Suppressor macrophage treated with lipopolysaccharide for 4 hours (primary cell): ENCODE measurements at places on chromosomes 6 and 20.

DNA sequence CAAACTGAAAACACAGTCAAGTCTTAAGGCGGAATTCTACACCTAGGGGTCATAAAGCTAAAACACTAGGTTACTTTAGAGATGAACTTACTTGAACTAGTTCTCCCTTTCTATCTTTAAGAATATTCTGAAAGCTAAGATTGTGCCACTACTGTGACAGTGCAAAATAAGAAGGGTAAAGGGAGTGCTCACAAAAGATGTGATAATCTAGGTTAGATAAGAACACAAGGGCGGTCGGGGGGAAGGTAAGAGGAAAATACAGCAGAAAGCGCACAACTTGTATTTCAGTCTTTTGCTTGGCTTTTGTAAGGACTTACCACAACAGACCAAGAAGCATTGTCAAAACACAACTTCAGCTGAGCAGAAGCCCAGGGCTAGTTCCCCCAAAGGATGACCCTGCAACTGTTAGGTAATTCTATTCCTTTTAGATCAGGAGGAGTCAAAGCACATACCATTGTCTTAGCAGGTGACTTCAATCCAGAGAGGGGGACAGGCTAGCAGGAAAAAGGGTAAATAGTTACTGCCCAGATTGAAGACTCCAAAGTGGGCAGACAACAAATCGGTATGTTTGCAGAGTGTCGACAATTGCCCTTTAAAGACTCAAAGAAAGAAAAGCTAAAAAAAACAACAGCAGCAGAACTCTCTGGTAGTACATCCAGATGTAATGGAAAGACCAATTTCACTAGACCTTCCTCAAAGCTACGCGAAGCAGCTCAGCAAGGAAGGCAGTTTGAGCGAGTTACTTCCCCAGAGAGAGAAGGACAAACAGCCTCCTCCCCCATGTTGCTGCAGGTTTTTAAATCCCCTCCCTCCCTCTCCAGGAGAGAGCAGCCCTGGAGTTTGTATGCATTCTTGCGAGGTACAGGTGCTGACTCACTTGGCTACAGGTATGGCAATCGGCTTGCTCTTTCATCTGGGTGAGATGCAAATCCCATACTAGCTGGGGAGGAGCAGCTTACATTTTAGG lies 59.0 kb downstream of the RIPOR2 start:
- DNase-seq: no peak

GRCh38 chr6:95723638-95724037 lies 146.3 kb downstream of the MANEA start:
- no peak for DNase-seq

- no peak for DNase-seq
These were observed 82.8 kb downstream of the MBOAT1 start for GRCh38 chr6:20129290-20130088.

GRCh38 chr6:129647044-129647443 lies 62.9 kb downstream of the ARHGAP18 start:
- no peak for DNase-seq

- DNase-seq: no peak
These were observed 241.6 kb upstream of the BTBD3 start for GRCh38 chr20:11675920-11676629.

GRCh38 chr6:63683071-63683603 lies 47.5 kb downstream of the PHF3 start:
- peak; percentile 59 for DNase-seq

GRCh38 chr20:9739991-9740390 lies 98.9 kb downstream of the PAK5 start:
- no peak for DNase-seq

DNA sequence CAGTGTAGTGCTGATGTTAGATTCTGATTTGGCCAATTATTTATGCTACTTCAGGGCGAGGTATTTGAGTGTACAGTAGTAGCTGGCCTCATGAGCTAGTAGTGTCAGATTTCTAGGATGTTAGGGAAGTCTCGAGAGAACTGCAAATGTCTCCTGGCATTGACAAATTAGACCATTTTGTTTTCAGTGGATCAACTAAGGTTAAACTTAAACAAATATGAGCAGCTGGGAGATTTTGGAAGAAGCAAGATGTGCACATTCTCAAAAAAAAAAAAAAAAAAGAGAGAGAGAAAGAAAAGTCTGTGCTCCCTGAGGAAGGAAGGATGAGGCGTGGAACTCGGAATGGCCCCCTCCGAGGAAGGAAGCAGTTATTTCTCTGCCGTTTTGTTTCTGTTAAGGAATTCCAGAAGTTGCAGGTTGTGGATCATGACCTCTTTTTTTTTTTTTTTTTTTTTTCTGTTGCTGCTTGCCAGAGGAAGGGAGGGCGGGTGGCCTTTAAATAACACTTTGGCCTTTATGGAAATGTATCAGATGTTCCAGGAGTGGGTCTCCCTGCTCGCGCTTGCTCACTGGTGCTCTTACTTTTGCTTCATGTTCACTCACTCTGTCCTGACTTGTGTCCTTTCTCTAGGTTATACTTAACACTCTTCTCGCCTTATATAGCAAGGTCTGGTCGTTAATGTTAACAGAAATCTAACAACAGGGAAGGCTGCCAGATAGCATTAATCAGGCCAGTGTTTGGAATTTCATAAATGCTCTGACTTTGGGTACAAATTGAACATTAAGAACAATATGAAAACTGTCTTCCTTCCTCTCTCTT lies 124.4 kb downstream of the TCP11 start:
- DNase-seq: no peak

- DNase-seq: peak; percentile 77
These were observed 106.8 kb upstream of the MARCKS start for GRCh38 chr6:113750151-113750855.

DNA sequence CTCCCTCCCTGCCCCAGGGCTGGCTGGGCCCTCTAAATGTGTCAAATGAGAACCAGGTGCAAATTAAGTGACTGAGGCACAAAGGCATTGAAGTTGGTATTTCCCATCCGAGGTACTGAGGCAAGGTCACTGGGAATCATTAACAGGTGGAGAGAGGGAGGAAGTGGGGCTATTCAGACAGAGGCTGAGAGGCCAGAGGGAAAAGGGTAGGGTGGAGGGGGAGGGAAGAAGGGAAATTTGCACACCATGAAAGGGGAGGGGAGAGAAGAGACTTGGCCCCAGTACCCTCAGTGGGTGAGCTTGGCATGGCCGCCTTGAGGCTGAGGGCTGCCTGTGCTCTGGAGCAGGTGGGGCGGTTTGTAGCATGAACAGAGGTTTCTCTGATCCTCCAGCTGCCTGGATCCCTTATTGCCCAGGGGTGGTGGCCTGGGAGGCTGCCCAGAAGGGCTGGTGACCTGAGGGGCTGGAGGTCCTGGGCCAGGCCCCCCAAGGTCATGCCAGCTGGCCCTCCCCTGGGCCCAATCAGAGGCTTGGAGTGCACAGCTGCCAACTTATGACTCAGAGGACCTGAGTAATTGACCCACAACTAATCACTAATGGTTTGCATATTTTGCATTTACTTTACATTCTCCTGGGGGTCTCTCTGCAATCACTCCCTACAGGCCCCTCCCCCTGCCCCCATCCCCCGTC lies 40.3 kb upstream of the ZFAND3 start:
- no peak for DNase-seq

DNA sequence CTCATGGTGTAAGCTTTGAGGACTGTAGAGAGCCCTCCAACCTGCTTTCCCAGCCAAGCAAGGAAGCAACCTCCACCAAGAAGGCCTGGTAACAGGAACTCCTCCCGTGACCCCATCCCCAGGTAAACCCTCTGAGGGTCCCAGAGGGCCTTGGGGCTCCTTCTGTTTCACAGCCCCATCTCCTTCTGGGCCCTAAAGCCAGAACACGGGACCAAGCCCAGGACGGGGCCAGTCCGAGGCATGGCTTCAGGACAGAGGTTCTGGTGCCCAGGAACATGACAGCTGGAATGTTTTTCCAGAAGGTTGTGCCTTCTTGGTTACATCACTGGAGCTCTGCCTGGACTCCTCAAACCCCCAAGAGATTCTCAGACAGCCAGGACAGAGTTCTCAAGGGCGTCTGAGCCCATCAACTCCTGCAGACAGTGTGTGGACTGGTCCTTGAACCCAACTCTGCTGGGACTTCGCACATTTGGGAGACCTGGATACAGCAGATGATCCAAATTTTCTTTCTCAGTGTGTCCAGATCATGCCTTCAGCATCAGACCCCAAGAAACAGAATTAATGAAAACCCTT lies 43.1 kb downstream of the RRBP1 start:
- DNase-seq: no peak

- no peak for DNase-seq
These were observed 53.5 kb upstream of the PTPN1 start for GRCh38 chr20:50456452-50457324.

DNA sequence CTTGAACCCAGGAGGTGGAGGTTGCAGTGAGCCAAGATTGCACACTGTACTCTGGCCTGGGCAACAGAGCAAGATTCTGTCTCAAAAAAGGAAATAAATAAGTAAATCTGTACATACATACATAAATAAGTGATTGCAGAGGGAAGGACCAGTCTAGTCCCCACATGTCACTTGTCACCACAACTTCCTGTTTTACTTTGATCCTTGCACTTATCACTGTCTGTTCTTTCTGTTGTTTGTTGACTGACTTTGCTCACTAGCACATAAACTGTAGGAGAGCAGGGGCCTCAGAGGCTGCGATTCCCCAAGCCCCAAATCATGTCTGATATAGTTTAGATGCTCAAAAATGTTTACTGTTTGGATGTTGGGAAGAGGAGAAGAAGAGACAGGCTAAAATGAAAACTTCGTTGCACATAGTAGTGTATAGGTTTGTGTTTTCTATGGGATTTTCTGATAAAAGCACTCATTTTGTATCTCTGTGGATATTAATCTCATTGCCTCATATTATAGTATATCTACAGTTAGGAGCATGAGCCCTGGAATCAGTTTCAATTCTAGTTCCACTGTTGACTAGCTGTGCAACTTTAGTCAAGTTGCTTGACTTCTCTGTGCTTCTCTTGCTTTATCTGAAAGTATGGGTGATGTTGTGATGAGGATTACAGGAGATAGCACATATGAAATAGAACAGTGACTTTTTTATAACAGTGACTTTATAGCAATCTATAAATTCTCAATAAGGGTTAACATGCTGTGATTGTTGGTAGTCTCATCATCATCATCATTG lies 165.0 kb downstream of the TBC1D7 start:
- DNase-seq: peak; percentile 26

DNA sequence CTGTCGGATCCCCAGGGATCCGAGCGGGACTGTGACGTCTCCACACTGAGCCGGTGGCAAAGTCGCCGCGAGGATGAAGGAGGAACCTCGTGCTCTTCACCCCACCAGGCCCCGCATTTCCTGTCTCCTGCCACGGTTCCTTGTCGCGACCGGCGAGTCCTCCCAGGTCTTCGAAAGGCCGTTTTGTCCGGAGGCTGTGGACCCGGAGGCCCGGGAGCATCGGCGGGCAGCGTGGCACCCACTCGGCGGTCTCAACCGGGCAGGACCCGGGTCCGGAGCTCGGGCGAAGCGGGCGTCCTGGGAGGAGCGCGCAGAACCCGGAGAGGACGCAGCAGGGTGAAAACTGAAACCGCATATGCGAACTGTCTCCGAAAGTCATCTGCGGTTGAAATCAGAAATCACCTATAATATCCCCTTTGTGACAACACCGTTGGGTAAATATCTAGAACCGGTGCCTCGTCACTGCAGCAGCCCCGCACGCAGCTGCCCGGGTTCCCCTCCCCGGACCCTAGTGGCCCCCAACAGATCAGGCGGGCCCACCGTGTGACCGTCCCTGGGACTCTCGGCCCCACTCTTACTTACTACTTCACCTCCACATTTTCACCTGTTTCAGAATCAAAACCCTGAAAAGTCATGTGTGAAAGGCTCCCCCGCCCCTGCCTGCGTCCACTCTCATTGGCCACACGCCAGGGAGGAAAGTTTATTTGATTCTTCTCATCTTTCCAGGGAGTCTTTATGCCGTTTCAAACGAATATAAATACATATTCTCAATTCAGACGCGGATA lies 3.1 kb upstream of the ULBP2 start:
- DNase-seq: peak; percentile 30

GRCh38 chr6:160042788-160043301 lies 74.0 kb downstream of the IGF2R start:
- DNase-seq: no peak

GRCh38 chr20:13819885-13820645 lies 35.2 kb downstream of the NDUFAF5 start:
- peak; percentile 57 for DNase-seq

- no peak for DNase-seq
These were observed 26.2 kb downstream of the MYO6 start for GRCh38 chr6:75775219-75775618.

DNA sequence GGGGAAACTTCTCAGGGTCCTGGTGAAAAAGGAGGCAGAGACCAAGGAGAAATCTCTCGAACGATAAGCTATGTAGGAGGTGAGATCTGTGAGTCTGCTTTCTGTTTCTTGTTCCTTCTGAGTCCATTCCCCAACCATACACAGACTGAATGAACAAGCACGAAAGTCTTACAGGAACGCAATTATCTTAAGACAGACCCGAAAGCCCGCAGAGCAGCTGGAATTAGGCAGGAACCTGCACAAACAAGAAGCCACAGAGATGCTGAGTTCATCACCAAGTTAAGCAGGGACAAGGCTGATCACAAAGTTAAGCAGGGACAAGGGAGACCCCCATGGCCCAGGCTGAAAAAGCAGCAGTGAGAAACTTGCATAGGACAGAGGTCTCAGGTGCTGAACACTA lies 21.4 kb upstream of the NELFCD start:
- DNase-seq: no peak

- no peak for DNase-seq
These were observed 39.7 kb downstream of the PXDC1 start for GRCh38 chr6:3711776-3712175.

- no peak for DNase-seq
These were observed 42.8 kb downstream of the MYO6 start for GRCh38 chr6:75791881-75792280.

DNA sequence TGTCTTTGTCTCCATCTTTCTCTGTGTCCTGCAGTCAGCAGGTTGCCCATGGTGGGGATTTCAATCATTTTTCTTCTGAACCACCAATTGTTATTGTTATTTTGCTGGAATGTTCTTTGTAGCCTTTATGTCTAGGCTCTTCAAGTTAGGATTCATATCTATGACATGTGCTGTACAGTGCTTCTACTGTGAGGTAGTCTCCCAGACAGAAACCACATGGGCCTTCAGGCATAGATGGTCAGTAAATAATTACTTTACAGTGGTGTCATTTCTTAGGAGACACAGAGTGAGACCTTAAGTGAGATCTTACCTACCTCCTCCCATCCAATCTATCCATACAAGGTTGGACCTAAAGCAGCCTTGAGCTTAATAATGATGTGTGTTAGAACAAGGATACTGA lies 265.5 kb downstream of the ZFAND3 start:
- no peak for DNase-seq

GRCh38 chr6:25132934-25133333 lies 146.2 kb upstream of the CARMIL1 start:
- DNase-seq: no peak

DNA sequence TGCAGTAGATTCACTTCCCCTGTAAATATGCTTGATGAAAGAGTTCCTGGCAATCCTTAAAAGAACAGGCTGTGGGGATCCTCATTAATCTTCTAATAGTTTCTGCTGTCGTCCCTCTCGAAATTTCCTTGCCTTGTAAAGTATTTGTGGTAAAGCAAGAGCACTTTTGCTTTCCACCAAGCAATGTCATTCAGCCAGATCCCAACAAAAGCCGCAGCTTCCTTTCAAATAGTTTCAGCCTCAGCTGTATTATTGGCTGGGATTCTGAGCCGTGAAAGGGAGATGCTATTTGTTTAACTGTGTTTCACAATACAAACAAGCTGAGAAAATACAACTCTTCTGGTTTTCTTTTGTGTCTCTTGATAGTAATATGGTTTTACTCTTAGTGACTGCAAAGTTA lies 48.9 kb upstream of the EPHA7 start:
- no peak for DNase-seq

- DNase-seq: peak; percentile 67
These were observed 45.7 kb downstream of the RAMACL start for GRCh38 chr6:166540631-166541331.

- no peak for DNase-seq
These were observed 24.6 kb downstream of the MOCS1 start for GRCh38 chr6:39909701-39910100.
